Central memory CD8-positive, alpha-beta T cell (primary cell): ENCODE measurements at places on chromosomes 6 and 20.
A peak's percentile ranks its signal among the peaks of the same experiment; 100 is the strongest.

DNA sequence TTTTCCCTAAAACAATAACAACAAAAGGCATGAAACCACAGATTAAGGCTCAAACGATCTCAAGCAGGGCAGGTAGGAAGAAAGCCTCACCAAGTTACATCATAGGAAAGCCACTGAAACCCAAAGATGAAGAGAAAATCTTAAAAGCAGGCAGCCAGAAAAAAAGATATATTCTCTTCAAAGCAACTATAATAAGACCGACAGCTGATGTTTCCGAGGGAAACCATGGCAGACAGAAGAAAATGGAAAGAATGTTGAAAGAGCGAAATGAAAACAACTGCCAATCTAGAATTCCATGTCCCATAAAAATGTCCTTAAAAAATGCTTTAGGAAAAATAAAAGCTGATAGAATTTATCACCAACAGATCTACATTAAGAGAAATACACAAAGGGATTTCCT lies 161.5 kb upstream of the THBS2 start:
- DNase-seq = no peak

DNA sequence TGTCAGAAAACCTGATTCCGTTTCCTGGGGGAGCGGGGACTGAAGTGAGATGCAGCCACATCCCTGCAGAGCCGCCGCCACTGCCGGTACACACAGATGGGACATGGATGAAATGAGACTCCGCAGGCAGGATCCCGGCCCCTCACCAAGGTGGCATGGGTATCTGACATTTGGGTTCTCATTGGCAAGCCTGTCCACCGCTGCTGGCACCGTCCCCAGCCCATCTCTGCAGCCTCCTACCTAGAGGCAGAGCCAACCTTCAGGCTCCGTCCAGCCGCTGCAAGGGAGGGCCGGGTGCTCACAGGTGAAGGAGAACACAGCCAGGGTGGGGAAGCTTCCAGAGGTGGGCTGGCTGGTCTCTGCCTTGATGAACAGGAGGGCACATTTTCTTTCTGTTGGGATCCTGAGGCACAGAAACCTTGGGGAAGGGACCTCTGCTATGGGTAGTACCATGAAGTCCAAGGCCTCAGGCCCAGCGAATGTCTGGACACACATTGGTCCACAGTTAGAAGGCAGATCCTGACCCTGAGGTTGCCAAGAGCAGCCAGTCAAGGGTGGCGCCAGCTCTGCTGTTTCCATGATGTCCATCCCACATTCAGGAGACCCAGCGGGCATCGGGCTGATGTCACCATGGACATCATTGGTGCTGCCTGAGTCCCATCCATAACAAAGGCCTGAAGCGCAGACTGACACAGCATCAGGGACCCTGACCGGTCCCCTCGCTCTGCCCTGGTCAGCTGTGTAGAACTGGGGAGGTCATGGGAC lies 177.4 kb downstream of the TAF4 start:
- DNase-seq = no peak

GRCh38 chr6:166720856-166721255 lies 93.8 kb upstream of the RPS6KA2 start:
- DNase-seq = no peak

- DNase-seq = no peak
These were observed 857 bp downstream of the TAP2 start for GRCh38 chr6:32837651-32838113.

DNA sequence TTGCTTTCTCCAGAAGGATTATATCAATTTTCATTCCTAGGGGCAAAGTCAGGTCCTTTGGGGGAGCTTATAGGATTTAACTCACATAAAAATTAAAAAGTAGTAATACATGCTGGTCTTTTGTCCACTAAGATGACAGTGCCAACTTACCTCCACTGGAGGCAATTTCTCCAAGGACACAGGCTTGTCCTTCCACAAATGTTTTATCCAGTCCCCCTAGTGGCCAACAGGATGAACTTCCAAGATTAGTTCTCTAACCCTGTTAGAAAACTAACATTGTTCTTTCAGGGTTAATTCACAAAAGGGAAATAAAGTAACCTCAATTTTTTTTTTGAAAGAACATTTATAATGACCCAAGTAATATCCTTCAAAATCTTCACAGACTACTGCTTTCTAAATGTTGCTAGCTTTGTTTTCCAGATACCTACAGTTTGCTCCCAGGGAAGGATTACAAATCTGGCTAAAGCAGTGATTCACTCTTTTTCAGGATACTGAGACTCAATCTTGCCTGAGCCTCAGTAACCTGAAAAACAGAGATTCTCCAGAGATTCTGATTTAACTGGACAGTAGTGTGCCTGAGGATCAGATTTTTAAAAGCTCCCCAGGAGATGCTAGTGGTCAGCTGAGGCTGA lies 31.7 kb upstream of the UBR2 start:
- no peak for DNase-seq

DNA sequence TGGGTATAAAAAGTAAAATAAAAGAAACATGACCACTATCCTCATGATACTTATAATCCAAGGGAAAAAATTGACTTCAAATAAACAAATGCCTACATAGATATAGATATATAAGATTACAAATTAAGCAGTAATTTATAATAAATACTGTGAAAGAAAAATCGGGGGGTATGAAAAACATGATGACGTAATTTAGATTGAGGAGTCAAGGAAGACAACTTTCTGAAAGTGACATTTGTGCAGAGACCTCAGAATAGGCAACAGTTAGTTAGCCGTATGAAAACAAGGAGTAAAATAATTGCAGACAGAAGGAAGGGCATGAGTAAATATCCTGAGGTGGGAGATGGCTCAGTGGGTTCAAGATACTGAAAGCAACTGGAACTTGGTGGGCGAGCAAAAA lies 28.2 kb upstream of the RAB23 start:
- DNase-seq = no peak

DNA sequence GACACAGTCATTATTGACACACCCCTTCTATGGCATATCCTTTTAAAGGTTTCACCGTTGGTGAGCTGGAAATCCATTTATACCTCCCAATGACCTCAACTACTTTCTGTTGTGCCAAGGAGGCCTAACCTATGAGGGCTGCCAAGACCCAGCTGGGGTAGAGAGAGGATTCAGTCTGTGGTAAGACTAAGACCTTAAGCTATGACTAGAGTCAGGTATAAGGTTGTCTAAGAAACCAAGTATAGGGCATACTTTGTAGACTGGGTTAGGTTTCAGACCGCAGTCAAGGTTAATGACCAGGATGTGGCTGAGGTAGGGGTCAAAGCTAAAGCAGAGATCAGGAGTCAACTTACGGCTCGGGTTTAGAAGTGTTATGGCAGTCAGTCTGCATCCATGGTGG lies 641.2 kb upstream of the CHD6 start:
- no peak for DNase-seq

DNA sequence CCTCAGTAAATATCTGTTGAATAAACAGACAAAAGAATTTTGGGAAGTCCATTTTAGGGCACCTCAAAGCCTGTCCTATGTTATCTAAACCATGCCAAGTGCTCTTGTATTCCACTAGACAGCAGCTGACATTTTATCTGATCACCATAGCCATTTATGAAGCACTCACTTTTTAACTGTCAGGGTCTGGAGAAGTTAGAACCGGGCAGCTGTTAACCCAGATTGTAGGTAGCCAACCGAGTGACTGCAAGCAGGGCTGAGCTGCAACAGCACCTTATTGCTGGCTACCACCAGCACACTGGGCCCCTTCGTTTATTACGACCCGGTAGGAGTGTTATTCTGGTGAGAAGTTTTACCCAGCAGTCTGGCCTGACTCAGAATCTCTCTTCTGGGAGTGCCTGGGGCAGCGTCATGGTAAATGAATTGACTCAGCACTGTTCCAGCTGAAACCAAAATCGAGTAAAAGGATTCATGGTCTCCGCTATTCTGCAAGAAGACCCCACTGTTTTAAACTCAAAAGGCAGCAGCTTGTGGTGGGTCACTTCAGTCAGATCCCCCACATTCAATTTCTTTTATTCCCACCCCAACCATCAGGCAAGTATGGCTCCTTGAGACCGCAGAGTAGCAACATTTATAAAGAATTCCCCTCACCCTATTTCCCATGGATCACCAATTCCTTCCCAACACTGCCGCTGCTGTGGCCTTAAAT lies 1.7 kb downstream of the UBE2V1 start:
- no peak for DNase-seq

DNA sequence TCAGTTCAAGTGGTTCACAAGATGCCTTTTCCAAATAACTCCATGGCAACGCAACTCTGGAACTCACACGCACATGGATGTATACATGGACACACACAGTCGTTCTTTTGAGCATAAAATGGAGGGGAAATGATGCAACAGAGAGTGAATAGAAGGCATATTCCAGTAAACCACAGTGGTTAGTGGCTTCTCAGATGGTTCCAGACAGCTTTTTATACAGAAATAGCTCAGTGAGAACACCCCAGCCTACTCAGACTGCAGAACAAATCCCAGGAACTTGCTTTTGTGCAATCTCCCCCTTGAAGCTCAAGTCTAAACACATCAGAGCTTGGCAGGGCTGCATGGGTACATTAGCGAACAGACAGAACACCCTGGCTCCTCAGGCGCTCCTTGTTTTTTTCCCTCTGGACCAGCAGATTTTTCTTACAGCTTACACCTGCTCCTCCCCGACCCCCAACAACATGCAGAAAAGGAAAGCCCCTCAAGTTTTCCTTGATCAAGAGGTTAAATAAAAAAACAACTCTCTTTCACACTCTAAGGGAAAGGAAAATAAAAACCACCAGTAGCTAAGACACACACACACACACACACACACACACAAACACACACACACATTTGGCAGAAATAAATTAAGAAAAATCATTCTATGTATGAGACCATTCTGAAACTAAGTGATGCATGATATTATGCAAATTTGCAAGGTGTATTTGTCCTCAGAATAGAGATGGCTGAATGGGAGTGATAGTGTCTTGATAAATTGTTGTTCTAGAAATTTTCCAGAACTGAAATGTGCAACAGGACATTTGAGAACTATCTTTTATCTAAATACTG lies 51.2 kb upstream of the RANBP9 start:
- DNase-seq = no peak

- no peak for DNase-seq
These were observed 13.8 kb upstream of the PTPRA start for GRCh38 chr20:2859330-2860121.

DNA sequence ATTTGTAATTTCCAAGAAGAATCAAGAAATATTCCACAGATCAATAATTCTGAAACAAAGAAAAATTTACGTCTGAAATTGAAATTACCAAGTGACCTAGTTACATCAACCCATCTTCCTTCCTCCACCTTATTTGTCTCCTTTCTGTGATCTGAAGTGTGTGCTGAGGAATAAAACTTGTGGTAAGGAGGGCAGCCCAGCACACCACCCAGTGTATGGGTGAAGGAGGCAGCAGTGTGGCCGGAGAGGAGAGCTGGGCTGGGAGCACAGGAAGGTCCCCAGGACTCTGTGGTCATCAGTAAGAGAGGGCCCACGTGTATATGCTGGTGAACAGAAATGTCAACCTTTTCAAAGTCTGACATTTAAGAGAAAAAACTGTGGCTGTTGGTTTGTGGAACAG lies 11.3 kb upstream of the CCR6 start:
- DNase-seq = no peak

DNA sequence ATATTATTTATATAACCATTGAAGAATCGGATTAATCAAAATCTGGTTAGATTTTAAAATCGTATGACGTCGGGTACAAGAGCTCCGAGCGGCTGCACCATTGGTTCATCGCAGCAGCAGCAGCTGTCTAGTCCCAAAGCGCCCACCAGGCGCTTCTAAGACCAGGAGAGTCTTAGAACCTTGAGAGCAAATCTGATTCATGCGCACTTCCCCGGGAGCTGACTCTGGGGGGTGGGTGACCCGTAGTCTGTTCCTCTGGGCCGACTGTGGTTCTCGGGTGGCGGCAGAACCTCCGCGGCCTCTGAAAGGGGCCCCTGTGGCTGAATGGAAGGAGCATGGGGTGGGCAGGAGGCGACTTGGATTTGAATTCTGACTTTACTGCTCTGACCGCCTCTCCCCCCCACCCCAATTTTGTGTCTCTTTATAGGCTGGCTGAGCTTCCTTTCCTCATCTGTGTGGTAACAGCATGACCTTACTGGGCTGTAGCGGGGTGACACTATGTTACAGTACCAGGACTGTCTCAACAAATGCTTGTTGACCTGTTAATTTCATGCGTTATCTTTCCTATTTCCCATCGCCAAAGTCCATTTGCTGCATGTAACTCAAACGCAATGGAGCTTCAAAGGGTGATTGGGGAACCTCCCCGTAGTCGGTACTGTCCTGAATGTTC lies 119.7 kb downstream of the RTN4IP1 start:
- DNase-seq = no peak

DNA sequence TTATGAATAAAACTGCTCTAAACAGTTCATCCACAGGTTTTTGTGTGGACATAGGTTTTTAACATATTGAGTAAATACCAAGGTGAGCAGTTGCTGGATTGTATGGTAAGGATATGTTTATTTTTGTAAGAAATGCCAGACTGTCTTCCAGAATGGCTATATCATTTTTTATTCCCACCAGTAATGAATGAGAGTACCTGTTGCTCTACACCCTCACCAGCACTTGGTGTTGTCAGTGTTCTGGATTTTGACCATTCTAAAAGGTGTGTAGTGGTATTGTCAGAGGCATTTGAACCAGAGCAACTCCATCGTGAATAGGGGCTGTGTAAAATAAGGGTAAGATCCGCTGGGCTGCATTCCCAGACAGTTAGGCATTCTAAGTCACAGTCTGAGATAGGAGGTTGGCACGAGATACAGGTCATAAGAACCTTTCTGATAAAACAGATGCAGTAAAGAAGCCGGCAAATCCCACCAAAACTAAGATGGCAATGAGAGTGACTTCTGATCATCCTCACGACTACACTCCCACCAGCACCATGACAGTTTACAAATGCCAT lies 12.9 kb upstream of the NT5E start:
- DNase-seq = no peak

DNA sequence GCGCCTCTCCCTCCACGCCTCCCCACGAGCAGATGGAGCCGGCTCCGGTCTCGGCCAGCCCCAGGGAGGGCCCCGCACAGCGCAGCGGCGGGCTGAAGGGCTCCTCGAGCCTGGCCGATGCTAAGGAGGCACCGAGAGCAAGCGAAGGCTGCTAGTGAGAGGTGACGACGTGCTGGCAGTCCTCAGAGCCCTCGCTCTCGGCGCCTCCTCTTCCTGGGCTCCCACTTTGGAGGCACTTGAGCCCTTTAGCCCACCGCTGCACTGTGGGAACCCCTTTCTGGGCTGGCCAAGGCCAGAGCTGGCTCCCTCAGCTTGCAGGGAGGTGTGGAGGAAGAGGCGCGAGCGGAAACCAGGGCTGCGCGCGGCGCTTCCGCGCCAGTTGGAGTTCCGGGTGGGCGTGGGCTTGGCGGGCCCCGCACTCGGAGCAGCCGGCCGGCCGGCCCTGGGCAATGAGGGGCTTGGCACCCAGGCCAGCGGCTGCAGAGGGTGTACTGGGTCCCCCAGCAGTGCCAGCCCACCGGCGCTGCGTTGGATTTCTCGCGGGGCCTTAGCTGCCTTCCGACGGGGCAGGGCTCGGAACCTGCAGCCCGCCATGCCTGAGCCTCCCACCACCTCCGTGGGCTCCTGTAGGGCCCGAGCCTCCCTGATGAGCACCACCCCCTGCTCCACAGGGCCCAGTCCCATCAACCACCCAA lies 2.5 kb upstream of the TMEM14C start:
- DNase-seq = peak; percentile 23
